ENCODE measurements at places on chromosomes 13 and 19.

DNA sequence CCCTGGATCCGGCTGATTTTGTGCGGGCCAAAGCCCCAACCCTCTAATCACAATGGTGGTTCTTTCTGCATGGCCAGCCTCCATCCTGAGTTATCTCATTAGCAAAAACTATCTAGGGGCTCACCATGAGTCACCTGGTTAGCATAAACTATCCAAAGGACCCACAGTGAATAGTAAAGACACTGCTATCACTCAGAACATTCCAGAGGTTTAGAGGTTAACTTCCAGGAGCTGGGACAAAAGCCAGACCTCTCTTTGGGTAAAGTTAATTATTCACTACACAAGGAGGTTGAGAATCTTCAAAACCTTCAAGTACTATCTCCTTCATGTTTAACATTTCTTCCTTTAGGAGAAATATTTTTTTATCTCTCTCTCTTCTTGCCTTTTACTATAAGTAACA lies 18.8 kb upstream of the PPP5C start:
- DNase-seq, result no peak

DNA sequence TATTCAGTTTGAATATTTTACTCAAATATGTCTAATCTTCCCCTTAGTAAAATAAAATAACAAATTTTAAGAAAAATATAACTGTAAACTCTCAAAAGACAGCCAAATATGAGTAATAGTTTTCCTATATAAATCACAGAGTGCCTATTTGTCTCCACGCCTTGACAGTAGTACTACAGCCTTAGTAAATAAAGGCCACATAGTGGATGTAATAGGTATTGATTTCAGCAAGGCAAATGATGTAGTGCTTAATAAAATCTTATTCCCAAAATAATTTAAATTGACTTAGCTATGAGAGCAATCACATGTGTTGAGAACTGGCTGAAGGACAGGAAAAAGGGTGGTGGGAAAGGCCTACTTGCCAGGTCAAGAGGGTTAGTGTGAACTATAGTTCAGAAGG lies 747.2 kb downstream of the OLFM4 start:
- no peak for DNase-seq

DNA sequence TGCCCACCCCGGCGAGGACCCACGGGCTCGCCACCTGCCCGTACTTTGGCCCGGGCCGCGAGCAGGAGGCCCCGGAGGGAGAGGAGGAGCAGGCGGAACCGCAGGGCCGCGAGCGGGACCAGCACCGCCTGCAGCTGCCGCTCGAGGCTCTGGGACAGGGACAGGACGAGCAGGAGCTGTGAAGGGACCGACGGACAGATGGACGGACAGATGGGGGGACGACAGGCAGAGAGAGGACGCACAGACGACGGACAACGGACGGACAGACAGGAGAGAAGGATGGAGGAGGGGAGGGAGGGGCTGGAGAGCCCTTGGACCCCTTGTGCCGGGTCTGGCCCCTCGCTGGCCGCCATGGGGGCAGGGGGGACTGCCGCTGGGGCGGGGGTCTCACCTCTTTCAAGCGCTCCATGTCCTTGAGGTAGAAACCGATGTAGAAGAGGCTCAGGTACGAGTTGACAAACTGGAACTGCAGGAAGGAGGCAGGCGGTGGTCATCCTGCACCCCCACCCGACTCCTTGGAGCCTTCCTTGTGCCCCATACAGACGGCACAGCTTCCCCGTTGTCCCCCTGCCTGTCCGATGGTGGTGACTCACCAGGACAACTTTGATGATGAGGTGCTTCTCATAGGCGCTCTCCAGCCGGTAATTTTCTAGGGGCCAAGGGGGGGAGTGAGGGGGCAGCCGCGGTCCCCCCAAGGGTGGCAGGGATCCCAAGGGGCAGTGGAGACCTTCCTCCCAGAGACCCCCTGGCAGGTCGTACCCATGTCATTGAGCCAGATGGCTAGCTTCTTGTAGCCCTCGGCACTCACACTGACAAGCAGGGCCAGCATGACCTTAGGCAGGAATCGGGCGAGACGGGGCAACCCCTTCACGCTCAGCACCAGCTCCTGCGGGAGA lies 5.0 kb downstream of the ANO8 start:
- no peak for DNase-seq

- DNase-seq, result no peak
Measured at GRCh38 chr13:31350560-31350959, 150.8 kb downstream of the B3GLCT start.

GRCh38 chr19:56987184-56987583 lies 132.6 kb upstream of the USP29 start:
- no peak for DNase-seq

GRCh38 chr13:107373551-107373950 lies 805.6 kb upstream of the ARGLU1 start:
- no peak for DNase-seq
